ENCODE measurements at places on chromosomes 2 and 18. TPM values are rescaled to one million over a fixed set of nuclear protein-coding genes. Genes with fewer than 3 reads are reported as not detected.

Gene AKAIN1
- polyA plus RNA-seq, result not detected

Gene ACOXL
- polyA plus RNA-seq, result 0.43 TPM

Gene ERMN
- polyA plus RNA-seq, result 0.16 TPM

Gene LRRC30
- 0.34 TPM for polyA plus RNA-seq

Gene SERPINB3
- not detected for polyA plus RNA-seq

Gene TIMM21
- 67.7 TPM for polyA plus RNA-seq

Gene VWA3B
- 0.36 TPM for polyA plus RNA-seq

- DNase-seq, result no peak
Measured at GRCh38 chr2:232237464-232237863, 141.1 kb upstream of the ALPP start.

DNA sequence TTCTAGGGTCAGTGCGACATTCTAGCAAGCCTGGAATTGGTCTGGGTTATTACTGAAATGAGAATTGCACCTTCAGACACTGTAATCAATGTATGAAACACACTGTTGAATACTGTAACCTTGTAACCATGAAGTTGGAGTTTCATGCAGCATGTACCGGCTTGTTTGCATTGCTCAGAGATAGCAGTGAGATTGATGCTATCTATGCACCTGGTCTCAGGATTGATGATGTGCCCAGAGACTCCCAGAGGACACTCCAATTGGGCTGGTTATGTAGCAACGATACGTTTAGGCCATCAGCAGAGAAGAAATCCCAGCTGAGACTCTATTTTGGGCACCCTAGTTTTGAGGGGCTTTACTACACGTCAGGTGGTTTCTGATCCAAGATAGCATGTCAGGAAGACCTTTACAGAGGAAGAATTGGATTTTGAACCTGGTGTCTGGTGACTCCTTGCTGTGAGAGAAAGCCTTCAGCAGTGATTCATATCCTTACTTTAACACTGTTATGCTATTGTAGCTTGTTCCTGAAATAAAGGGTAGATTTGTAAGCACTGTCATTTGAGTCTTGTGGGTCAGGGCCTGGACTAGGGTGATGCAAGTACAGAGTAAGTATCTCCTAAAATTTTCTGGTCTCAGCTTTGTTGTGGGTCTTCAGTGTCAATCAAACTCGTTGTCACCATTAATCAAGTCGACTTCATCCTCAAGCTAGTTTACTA lies 305.1 kb upstream of the GULP1 start:
- DNase-seq, result no peak

DNA sequence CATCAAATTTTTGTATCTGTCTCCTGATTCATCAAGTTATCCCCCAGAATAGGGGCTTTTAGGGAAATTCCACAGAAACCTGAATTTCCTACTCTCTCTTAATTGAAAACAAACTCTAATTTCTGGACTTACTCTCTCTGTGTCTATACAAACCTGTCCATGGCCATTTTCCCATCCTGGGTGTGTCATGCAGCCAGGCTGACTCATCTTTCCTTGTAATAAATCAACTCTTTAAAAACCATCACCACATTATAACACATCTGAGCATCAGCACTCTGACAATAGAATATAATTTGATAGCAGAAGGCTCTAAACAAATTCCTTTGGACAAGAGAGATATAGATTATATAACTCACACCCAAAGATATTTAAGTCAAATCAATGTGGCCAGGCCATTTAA lies 610.2 kb downstream of the DCC start:
- no peak for DNase-seq

DNA sequence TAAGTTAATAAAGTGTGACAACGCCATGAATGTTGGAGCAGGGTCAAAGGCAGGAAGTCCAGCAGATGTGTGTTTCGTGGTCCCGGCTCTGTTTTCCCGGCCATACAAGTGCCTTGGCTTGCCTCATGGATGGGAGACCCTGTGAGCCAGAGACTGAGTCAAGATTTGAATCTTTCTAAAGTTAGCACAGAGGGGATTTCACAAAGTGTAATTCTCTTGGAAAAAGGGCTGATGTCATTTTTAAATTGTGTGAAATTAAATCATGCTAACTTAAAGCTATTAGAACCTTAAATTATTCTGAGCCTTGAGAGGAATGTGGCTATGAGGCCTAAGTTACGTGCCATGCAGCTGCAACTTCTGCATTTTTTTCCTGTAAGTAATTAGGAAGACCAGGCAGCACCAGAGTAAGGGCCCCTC lies 38.3 kb upstream of the RALBP1 start:
- no peak for DNase-seq

DNA sequence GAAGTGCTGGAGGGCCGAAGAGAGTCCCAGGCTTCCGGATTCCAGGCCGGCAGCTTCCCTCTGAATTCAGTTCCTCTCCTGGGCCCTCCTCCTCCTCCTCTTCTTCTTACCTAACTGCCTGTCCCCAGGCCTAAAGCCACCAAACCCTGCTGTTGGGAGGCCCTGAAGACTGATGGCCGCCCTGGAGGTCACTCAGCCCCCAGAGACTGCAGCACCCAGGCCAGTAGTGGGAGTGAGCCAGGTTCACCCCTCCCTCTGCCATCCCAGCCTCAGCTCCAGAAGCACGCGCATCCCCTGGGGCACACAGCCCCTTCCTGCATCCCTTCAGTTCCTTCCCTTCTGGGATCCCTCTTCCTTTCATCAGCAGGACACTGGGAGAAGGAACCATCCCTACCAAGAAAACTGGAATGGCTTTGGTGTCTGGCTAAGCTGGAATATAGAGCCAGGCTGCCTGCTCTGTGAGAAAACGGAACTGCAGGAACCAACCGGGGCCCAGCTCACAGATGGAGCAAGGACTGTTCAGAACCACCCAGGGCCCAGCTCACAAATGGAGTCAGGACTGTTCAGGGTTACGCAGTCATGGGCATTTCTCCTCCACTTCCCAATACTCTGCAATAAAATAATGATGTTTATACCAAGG lies 127.4 kb downstream of the NDUFA10 start:
- no peak for DNase-seq

- no peak for DNase-seq
Measured at GRCh38 chr2:47269316-47270232, 114.5 kb upstream of the STPG4 start.

- DNase-seq, result no peak
Measured at GRCh38 chr2:19673213-19673791, 228.5 kb downstream of the TTC32 start.

DNA sequence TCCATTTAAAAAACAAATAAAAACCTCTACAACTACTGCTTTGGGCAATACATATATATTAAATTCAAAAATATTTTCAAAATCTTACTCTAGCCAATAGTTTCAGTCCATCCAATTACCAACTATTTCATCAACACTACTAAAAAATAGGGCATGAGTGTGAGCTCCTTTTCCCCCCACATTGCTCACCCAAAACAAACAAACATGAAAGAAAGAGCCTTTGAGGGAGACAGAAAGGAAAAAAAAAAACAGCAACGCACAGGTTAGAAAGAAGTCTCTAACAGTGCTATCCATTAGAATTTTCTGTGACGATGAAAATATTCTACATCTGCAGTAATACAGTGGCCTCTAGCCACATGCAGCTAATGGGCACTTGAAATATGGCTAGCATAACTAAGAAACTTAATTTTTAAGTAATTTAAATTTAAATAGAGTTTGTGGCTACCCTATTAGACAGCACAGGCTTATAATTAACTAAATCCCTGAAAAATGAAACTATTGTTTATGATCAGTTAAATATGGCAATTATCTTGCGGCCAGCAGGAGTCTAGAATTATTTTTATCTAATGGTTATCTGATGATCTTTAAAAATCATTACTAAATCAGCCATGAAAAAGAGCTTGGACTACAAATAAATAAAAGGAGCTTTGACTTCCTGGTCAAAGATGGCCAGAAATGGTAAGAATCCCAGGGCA lies 59.2 kb downstream of the RBMS1 start:
- DNase-seq, result no peak

GRCh38 chr18:54183390-54183789 lies 41.1 kb downstream of the MBD2 start:
- no peak for DNase-seq
